ENCODE measurements at places on chromosomes 4 and X.

DNA sequence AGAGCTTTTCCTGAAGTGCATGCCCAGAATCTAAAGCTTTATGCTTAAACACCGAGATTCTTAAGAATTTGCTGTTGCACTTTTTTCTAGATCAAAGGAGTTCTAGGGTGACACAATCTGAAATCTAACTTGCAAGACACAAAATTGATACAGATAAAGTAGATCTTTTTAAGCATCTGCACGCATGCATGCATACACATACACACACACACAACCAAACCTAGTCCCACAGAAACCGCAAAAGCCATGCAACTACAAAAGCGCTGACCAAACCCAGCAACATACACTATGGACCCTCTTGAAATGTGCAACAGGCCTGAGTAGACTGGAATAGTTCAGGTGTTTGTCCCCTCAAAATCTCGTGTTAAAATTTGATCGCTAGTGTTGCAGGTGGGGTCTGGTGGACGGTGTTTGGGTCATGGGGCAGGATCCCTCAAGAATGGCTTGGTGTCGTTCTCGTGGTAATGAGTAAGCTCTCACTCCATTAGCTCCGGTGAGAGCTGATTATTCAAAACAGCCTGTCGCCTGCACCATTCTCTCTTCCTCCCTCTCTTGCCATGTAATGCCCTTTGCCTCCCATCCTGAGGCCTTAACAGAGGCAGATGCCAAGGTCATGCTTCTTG is 52.7 kb downstream of the IRF2 start:
- no peak for DNase-seq

GRCh38 chrX:12383196-12383595 is 244.9 kb downstream of the FRMPD4 start:
- DNase-seq = no peak

GRCh38 chr4:76420188-76420761 is 666 bp downstream of the CCDC158 start:
- DNase-seq = no peak

GRCh38 chr4:74770226-74770910 is 24.0 kb downstream of the BTC start:
- DNase-seq = no peak

DNA sequence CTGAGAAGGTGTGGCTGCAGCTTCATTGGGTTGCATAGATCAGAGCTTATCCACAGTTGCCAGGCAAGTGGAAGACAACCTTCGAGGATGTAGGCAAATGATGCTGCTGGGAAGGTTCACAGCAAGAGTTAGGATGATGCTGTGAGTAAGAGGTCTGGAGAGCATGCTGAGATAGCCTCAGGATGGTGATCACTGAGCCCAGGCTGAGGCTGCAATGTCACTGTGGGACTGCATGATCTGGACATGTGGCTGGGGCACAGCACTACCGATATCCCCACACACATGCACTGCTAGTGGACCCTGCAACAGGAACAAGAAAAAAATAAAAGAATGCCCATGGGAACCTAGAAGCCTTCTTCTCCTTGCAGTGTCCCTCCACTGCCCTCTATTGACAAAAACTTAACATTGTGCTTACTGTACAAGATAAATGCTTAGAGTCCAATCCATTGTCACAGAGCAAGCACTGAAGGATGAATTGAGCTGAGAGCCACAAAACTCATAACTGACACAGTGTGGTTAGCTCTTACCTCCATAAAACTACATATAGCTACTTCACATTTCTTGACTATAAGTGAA is 105.6 kb downstream of the CNKSR2 start:
- DNase-seq = peak; percentile 49

GRCh38 chr4:1192091-1192492 is 19.7 kb upstream of the SPON2 start:
- DNase-seq = no peak

DNA sequence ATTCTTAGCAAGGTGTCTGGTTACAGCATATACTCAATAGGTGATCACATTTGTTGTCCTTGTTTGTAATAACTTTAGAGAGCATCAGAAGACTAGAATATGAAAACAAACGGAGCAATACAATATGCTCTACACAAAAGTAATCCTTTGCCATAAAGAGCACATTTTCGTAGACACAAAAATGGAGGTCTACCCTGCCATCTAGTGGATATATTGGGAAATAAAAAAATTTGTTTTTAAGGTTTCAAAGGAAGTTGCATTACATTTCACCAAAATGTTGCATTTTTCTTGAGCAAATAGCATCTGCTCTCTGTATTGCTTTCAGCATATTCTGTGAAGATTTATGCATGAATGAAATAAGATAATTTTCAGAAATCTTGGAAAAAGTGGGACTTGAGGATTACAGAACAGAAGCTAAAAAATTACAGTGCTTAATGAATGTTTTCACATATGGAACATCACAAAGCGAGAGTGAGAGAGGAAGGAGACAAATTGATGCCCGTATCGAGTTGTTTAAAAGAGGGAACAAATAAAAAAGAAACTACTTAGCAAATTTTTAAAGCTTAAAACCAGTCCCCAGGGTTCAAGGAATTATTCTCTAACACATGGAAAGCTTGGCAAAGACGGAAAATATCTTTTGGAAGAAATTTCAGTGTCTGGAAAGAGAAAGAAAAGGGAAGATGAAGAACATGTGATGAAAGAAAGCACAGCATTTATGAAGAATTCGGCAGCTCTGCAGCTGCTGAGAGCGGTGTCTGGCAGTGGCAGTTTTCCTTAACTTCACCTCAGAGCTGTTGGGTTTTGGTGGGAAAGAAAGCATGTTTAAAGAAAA is 390.1 kb downstream of the ANKRD50 start:
- peak; percentile 3 for DNase-seq

- no peak for DNase-seq
Measured at GRCh38 chrX:617891-618290, 12.7 kb upstream of the SHOX start.

- peak; percentile 78 for DNase-seq
Measured at GRCh38 chr4:56728512-56728911, 47.4 kb upstream of the HOPX start.

- no peak for DNase-seq
Measured at GRCh38 chr4:158169506-158169905, 3.3 kb downstream of the GASK1B start.

DNA sequence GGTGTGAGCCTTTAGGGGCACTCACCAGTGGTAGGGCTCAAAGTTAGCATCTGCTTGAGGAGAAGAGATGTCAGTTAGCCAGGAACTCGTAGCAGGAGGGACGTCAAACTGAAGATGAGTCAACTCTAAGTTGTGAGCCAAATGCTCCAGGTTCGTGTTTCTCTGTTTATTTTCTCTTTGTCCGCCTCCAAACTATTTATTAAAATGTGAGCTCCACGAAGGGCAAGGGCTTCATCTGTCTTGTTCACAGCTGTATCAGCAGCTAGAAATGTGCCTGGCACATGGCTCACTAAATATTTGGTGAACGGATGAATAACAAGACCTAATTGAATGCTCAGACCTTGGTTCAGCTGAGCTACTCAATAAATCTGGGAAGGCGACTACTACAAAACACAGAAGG is 248.9 kb downstream of the BCOR start:
- DNase-seq = no peak

DNA sequence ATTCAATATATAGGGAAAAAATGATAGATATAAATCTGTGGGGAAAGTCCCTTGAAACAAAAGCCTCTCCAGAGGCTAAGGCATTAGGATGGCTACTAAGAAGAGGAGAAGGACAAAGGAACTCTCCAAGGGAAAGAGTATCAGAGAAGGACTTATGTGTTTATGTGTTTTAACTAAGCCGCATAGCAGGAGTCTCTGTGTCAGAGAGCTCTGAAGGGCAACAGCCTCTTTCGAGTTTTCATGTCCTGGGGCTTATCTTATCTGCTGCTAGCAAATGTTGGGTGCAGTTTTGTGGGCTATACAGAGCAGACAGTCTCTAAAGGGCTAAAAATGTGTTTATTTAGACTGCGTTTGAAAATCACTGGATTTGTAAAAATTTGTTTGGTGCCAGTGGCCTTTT is 1145.6 kb upstream of the DIAPH2 start:
- DNase-seq = no peak

- peak; percentile 47 for DNase-seq
Measured at GRCh38 chr4:74794382-74795010, at the start of gene BTC. BTC (minus strand) TSS chr4:74794523; CDS start chr4:74794325, 198 bp downstream.

GRCh38 chr4:7187168-7187535 is 5.2 kb upstream of the SORCS2 start:
- DNase-seq = no peak

GRCh38 chrX:100609591-100609990 is 24.9 kb downstream of the TNMD start:
- DNase-seq = no peak

- no peak for DNase-seq
Measured at GRCh38 chr4:32824336-32824735, 2104.2 kb downstream of the PCDH7 start.

GRCh38 chrX:151985955-151986354 is 11.5 kb upstream of the GABRE start:
- no peak for DNase-seq

DNA sequence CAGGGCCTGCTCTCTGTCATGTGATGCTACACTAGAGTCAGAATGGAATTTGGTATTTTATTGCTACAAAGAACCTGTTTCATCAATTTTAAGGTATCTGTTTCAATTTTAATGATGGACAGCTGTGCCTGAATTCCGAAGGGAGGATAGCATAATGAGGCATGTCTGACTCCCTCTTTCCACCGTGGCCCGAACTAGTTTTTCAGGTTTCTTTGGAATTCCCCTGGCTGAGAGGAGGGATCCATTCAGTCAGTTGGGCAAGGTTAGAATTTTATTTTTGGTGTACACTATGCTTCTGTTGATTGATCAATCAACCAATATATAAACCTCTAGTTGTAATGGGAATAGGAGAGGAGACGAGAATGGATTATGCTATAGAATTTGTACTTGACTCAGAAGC is 761.8 kb downstream of the FAM133A start:
- no peak for DNase-seq

GRCh38 chr4:8727546-8728510 is 135.3 kb downstream of the CPZ start:
- no peak for DNase-seq

DNA sequence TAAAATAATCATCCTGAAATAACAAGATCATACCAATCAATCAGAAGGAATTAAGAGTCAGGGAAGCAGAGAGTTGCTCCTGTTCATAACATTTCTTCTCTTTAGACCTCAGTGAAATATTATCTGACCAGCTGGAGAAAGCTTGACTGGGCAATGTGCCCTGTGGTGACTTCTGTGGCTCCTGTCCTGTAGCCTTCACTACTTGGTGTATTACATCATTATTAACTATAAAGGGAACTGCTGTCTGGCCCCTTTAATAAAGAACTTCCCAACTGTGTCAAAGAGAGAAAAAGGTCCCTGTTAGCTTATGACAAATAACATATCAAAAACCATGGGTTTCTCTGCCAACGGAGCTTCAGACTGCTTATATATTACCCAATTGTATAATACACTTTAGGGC is 18.0 kb downstream of the OPHN1 start:
- no peak for DNase-seq

DNA sequence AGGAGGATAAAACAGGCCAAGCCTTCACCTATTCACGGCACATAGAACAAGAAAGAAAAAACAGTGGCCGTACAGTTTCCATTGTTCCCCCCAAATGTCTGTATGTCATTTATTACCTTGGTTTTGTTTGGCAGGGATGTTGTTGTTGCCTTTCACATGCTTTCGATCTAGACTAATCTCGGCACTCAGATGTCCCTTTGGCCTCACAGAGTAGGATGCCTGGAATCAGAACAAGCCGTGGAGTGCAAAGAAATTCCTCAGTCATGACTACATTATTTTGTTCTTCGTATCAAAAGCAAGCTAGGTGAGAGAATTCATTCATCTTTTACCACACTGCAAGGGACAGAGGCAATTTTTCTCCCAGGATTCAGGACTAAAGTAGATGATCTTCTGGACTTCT is 106.9 kb downstream of the SMIM20 start:
- no peak for DNase-seq

DNA sequence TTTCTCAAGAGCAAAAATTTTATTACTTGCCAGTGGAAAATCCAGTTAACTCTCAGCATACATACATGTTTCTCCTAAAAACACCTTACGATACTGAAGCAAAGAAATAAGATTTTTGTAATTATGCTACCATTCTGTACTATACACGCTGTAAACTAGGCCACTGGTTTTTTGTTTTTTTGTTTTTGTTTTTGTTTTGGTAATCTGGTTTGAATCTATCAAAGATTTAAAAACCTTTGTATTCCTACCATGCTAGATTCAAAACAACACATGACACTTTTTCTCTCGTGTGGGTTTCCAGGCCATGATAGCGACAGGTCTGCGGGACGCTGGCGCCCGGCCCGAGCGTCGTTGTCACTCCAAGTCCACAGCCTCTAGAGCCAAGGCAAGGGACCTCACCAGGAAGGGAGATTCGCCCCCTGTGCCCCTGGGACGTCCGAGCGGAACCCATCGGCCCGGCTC is 723 bp downstream of the TMEM192 start:
- DNase-seq = peak; percentile 20

DNA sequence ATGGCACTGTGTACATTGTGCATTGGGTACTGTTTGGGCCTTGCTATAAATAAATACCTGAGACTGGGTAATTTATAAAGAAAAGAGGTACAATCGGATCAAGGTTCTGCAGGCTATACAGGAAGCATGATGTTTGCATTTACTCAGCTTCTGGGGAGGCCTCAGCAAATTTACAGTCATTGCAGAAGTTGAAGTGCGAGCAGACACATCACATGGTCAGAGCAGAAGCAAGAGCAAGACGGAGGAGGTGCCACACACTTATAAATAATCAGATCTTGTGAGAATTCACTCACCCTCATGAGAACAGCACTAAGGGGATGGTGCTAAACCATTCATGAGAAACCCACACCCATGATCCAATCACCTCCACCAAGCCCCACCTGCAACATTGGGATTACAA is 505.0 kb downstream of the ARAP2 start:
- DNase-seq = no peak

- DNase-seq = no peak
Measured at GRCh38 chr4:137067735-137068134, 464.6 kb downstream of the PCDH18 start.

GRCh38 chr4:121777625-121778024 is 12.7 kb upstream of the SMIM43 start:
- DNase-seq = no peak

GRCh38 chr4:2570551-2571222 is 34.2 kb downstream of the FAM193A start:
- DNase-seq = no peak

GRCh38 chrX:19670854-19671620 is 155.7 kb upstream of the MAP3K15 start:
- DNase-seq = no peak

GRCh38 chr4:2792711-2793585 is at the start of gene SH3BP2:
SH3BP2 (plus strand) TSS chr4:2793085; CDS start chr4:2820618, 27,533 bp downstream.
- DNase-seq = peak; percentile 49

Measured in NCI-H345 (cell line).